Vagina (tissue), 2 donors: ENCODE measurements at places on chromosomes 4 and X.

DNA sequence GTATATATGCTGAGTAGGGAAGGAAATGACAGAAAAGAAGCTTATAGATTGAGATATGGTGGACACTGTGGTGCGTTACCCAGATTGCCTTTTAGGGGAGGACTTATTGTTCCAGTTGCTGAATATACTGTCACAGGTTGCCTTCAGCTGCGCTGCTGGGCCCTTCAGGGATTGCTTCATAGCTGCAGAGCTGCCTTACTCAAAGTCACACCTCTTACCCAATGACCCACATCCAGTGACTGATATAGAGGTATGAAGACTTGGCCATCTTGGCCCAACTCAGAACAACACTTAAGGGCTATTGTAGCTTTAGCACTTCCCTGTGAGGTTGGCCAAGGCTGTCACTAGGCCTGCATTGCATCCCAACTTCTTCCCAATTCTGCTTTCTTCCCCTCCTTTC, 63.4 kb upstream of the TMEM164 start:
- no peak for DNase-seq

GRCh38 chr4:176800891-176801534, 8.3 kb upstream of the VEGFC start:
- no peak for DNase-seq

GRCh38 chrX:132505116-132505515, 16.3 kb upstream of the MBNL3 start:
- DNase-seq, result no peak

- DNase-seq, result peak; percentile 76
These were observed 121.6 kb upstream of the TRIM2 start for GRCh38 chr4:153082322-153083301.

DNA sequence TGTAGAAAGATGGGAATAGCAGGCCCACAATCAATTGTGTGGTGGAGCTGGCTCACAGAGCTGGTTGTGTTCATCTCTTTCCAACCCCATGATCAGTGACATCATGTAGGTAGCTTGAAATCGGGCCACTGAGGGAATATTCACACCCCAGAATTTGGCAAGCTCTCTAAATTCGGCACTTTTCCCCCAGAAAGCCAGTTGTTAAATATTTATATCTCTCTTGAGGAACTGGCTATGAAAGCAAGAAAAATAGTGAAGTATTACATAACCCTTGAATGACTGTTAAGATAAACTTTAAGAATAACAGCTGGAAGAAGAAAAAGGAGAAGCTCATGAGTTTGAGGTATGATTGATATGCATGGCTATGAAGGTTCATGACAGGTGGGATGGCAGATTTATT, 38.9 kb downstream of the GPRIN3 start:
- DNase-seq, result no peak

- DNase-seq, result no peak
These were observed 94.6 kb downstream of the PPP2R2C start for GRCh38 chr4:6377626-6378492.

GRCh38 chr4:145285928-145286327, 105.5 kb upstream of the OTUD4 start:
- no peak for DNase-seq

DNA sequence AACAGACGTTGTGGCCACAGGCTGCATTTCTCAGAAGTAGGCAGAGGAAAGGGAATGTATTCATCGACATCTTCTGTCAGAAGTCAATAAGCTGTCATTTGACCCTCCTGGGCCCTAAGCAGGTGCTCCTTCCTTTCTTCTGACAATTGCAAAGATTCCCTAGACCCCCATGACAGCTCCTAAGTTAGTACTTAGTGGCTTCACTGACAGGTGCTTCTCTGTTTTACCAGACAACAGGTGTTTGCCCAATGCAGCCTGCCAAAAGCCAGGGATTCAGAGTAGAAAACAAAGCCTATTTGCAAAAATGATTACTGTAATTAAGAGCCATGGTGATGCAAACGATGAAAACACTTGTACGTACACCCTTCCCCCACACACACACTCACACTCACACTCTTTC, 7.5 kb upstream of the FGF5 start:
- DNase-seq, result no peak

DNA sequence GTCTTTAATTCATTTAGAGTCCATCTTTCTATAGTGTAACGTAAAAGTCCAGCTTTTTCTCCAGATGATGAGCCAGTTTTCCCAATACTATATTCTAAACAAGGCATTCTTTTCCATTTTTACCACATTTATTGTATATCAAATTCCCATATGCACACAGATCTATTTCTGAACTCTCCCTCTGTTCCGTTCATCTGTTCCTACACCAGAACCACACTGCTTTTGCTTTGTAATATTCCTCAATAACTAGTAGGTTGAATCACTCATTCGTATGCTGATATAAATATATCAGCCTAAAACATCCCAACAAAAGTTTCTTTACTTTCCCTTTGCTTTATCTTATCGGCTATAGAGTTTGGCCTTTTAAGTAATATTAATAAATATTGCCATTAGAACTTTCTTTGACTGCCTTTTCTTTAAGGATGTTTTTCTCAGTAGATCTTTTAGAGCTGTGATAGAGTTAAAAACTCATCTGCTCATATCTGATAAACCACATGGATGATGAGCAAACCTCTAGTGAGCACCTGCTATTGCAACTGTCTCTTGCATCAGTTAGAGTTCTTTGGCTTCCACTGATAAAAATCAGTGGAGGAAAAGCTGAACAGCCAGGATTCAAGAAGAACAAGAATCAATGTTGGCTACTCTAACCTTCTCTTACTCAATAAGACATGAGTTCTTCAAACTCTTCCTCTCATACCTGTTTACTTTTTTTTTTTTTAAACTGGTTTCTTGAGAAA, 13.1 kb upstream of the RPL34 start:
- DNase-seq, result no peak

- DNase-seq, result no peak
These were observed 78.7 kb downstream of the SYNPO2 start for GRCh38 chr4:118967393-118967792.

DNA sequence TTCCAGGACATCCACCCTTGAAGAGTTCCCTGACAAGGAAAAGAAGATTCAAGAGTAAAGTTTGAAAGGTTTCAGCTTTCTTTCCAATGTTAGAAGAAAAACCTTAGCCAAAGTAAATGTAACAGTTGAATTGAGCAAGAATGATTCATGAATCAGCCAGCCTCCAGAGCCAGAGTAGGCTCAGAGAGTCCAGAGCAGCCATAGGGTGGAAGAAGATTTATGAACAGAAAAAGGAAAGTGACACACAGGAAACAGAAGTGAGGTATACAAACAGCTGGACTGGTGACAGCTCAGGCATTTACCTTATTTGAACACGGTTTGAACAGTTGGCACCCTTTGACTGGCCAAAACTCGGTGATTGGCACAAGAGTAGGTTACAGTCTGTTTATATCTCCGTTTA, 63.2 kb downstream of the QDPR start:
- no peak for DNase-seq

DNA sequence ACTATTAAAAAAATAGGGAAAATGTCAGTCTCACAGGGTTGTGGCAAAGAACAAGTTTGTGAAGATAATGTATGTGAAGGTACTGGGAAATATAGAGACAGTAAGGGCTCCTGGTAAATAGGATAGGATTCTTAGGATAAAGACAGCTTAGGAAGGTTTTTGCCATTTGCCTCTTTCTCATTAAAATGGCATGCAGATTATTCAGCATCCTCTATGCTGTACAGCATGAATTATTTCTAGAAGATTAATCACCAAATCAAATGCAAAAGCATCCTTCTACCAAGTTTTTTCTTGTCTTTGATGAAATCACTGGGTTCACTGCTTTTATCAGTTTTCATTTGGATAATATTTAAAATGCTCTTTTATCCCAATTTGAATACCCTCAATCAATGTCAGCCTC, 142.8 kb downstream of the NDST3 start:
- no peak for DNase-seq

GRCh38 chr4:103354006-103354405, 155.9 kb upstream of the CENPE start:
- DNase-seq, result no peak

DNA sequence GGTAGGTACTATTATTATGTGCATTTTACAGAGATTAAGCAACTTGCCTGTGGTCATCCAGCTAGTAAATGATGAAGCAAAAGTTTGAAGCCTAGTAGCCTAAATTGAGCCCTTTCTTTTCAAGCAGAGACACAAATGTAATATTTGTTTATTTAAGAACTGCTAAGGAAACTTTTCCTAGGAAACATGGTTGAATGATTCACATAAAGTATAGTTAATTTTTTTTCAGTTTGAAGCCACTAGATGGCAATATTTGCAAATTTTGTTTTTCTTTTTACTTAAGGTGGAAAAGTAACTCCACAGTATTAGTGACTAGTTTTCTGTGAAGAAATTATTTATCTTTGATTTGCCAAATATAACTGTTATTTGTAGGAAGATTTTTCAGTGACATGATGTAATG, 52.8 kb upstream of the ANKRD17 start:
- no peak for DNase-seq
